ENCODE measurements at places on chromosomes 7 and 10. TPM values are rescaled to one million over a fixed set of nuclear protein-coding genes. Genes with fewer than 3 reads are reported as not detected.

The EEPD1 gene
- 0.76 TPM for total RNA-seq

The GPR158 gene
- total RNA-seq, result under 0.01 TPM

The AGBL3 gene
- 1.6 TPM for total RNA-seq

The SPDYE1 gene
- total RNA-seq, result not detected

The DGKI gene
- total RNA-seq, result 0.65 TPM

All from bladder microvascular endothelial cell (primary cell).